SHP77 (cell line): ENCODE measurements at places on chromosomes 2 and 18.

- no peak for DNase-seq
Observed at GRCh38 chr2:3741867-3742602, 38.7 kb downstream of the DCDC2C start.

DNA sequence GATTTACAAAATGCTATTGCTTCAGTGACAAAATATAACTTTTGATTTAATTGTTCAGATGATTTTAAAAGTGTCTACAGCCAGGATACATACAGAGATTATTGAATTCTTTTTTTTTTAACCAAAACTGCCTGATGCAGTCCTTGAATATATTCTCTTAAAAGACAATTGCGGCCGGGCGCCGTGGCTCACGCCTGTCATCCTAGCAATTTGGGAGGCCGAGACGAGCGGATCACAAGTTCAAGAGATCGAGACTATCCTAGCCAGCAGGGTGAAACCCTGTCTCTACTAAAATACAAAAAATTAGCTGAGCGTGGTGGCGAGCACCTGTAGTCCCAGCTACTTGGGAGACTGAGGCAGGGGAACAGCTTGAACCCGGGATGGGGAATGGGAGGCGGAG, 497.0 kb upstream of the FSIP2 start:
- no peak for DNase-seq

DNA sequence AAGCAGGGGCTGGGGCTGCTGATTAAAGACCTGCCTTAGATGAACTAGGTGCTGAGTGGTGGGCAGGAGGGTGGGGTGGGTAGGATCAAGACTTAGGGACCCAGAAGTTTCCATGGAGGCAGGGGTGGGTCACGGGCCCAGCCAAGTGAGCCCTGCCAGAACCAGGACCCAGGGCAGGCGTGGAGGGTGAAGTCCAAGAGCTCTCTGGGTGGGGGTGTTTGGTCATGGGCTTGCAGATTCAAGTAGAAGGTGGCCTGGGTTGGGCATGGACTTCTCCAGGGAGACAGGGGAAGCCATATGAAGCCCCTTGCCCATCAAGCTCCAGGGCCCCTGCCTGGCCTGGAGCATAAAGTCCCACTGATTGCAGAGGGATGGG, 168.8 kb downstream of the SMAD7 start:
- no peak for DNase-seq

GRCh38 chr2:48235076-48235475, 294.9 kb upstream of the STON1 start:
- no peak for DNase-seq

DNA sequence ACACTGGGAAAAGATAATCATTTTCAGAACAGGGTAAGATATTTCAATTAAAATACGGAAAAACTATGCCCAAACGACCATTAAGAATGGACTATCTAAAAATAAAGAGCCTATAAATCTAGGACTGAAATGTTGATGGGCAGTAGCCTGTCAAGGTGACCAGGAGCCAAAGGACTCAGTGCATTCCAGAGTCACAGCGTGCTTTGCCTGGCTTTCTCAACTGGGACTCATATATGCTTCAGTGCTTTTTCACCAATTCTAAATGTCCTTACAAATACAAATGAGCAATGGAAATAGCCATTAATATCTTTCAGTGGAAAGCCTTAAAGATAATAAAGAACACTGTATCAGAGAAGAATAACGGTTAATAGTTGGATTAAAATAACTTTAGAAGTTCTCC, 35.4 kb downstream of the PREPL start:
- no peak for DNase-seq
